Immature natural killer cell (primary cell): ENCODE measurements at places on chromosomes 13 and 19.

DNA sequence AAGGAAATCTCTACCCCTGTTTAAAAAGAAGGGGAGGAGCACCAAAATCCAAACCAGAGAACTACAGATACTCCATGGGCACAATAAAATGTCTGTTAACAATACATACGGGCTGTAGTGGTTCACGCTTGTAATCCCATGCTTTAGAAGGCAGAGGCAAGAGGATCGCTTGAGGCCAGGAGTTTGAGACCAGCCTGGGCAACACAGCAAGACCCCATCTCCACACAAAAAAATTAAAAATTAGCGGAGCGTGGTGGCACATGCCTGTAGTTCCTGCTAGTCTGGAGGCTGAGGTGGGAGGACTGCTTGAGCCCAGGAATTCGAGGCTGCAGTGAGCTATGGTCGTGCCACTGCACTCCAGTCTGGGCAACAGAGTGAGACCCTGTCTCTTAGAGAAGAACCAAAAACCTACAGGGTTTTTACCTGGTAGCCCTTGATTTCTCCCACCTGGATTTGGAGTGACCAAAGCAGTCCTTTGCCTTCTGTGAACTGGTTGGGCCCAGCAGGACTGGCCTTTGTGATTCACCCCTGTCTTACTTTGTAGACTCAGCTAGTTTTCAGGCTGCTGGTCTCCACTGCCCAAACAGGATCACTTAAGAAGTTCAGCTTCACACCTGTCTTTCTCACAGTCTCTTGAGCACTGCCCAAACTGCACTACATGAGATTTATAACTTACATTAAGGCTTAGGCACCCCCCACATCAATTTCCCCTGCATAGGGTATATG lies 38.7 kb upstream of the FLT1 start:
- no peaks in the 10 kb centered on the region for H3K36me3 ChIP-seq
- H3K27ac ChIP-seq, result no peak overlapping the region
- DNase-seq, result no peak

DNA sequence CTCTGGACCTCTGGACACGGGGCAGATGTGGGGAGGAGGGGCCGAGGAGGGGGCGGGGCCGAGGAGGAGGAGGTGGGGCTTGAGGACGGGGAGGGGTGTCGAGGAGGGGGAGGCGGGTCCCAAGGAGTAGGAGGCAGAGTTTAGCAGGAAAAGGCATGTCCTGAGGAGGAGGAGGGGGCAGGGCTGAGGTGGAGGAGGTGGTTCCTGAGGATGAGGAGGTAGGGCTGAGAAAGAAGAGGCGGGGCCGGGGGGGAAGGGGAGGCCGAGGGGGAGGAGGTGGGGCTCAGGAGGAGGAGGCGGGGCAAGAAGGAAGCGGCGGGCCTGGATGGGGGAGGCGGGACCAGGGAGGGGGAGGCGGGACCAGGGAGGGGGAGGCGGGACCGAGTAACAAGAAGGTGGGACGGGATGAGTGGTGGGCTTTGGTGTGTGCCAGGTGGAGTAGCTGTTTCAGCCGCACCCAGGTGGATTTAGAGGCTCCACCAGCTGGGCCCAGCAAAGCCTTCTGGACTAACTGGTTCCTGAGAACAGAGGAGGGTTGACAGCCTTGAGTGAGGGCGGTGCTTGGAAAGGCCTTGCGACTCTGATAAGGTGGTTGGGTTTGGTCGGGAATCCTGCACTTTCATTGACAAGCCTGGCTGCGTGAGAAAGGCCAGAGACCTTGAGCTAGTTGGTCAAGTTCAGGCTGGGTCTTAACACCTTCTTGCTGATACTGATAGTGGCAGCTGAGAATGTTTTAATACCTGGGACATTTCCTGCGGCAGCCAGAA lies 7.7 kb downstream of the TECR start:
- no peaks in the 10 kb centered on the region for H3K27me3 ChIP-seq
- DNase-seq, result no peak
- H3K4me1 ChIP-seq, result peaks cover 14% of the 10 kb centered on the region
- H3K36me3 ChIP-seq, result no peaks in the 10 kb centered on the region
- H3K27ac ChIP-seq, result no peak overlapping the region
- H3K4me3 ChIP-seq, result no peak overlapping the region

- H3K27me3 ChIP-seq, result peaks cover 10% of the 10 kb centered on the region
- DNase-seq, result peak; percentile 65
- H3K4me3 ChIP-seq, result peak overlapping the region; percentile 89
- H3K27ac ChIP-seq, result peak overlapping the region; percentile 81
- no peaks in the 10 kb centered on the region for H3K36me3 ChIP-seq
- H3K4me1 ChIP-seq, result peaks cover 21% of the 10 kb centered on the region
These were observed 814 bp downstream of the S1PR2 start for GRCh38 chr19:10230173-10230860.

GRCh38 chr19:2756477-2756876 lies 16.7 kb upstream of the SLC39A3 start:
- no peaks in the 10 kb centered on the region for H3K27me3 ChIP-seq
- no peak overlapping the region for H3K4me3 ChIP-seq
- peak overlapping the region; percentile 71 for H3K27ac ChIP-seq
- no peak for DNase-seq

DNA sequence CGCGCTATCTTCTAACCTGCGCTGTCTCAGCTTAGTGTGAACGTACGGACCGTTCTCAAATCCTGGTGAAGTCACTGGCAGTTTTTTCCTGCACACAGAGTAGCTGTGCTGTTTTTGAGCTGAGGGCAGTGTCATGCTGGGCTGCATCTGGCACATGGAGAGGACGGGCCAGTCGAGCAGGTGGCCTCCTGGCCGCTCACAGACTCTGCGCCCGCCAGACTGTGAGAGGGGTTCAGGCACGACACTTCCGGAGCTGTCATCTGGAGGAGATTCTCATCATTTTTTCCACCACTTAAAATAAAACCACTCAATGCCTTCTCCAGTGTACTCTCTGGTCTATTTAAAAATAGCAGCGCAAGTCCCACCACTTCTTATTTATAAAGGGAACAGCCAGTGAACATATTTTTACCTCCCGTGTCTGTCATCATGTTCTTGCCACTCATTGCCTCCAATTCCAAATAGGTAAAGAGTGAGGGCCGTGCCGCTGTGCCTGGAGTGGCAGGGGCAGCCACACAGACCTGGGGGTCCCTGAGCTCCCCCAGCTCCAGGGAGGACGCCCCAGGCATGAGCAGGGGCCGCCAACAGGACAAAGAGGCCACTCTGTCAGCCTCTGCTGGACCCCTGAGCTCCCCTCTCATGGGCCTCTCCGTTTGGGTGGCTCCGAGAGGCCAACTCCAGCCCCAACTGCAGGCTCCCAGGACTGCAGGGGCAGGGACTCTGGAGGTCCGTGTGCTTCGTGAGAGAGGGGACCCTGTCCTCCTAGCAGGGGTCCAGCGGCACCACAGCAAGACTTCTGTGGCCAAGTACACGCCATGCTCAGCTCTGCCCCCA lies 36.9 kb upstream of the GRTP1 start:
- H3K4me1 ChIP-seq, result no peaks in the 10 kb centered on the region
- no peak for DNase-seq
- H3K27me3 ChIP-seq, result no peaks in the 10 kb centered on the region
- H3K36me3 ChIP-seq, result no peaks in the 10 kb centered on the region

- peaks cover 55% of the 10 kb centered on the region for H3K4me1 ChIP-seq
- DNase-seq, result no peak
- H3K4me3 ChIP-seq, result peak overlapping the region; percentile 44
- H3K36me3 ChIP-seq, result peaks cover 1% of the 10 kb centered on the region
- H3K27ac ChIP-seq, result peak overlapping the region; percentile 92
- peaks cover 16% of the 10 kb centered on the region for H3K27me3 ChIP-seq
These were observed 2.0 kb downstream of the COL5A3 start for GRCh38 chr19:10008184-10008765.

GRCh38 chr19:24052811-24053210 lies 34.2 kb upstream of the ZNF254 start:
- H3K36me3 ChIP-seq, result peaks cover 43% of the 10 kb centered on the region
- no peaks in the 10 kb centered on the region for H3K27me3 ChIP-seq
- peaks cover 22% of the 10 kb centered on the region for H3K4me1 ChIP-seq
- no peak overlapping the region for H3K27ac ChIP-seq

GRCh38 chr19:50190439-50190891 lies 13.0 kb upstream of the MYH14 start:
- H3K27ac ChIP-seq, result no peak overlapping the region
- no peaks in the 10 kb centered on the region for H3K36me3 ChIP-seq
- no peak overlapping the region for H3K4me3 ChIP-seq
- DNase-seq, result no peak

DNA sequence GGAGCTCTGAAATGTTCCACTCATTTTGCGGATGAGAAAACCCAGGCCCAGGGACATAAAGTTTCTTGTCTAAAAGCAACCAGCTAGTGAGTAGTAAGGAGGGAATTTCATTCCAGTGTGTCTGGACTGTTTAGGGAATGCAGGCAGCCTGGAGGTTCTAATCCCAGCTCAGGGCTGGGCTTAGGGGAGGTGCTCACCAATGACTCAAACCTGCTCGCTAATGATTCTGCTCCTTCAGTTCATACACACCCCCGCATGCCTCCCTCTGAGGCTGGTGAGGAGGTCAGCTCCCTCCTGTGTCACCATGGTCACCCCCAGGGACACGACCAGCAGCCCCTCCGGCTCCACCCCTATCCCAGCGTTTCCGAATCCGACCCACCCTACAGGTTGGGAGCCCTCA lies 34.6 kb downstream of the CYP4F2 start:
- H3K27ac ChIP-seq, result no peak overlapping the region
- DNase-seq, result no peak
- no peaks in the 10 kb centered on the region for H3K36me3 ChIP-seq
- H3K27me3 ChIP-seq, result no peaks in the 10 kb centered on the region
- no peaks in the 10 kb centered on the region for H3K4me1 ChIP-seq

DNA sequence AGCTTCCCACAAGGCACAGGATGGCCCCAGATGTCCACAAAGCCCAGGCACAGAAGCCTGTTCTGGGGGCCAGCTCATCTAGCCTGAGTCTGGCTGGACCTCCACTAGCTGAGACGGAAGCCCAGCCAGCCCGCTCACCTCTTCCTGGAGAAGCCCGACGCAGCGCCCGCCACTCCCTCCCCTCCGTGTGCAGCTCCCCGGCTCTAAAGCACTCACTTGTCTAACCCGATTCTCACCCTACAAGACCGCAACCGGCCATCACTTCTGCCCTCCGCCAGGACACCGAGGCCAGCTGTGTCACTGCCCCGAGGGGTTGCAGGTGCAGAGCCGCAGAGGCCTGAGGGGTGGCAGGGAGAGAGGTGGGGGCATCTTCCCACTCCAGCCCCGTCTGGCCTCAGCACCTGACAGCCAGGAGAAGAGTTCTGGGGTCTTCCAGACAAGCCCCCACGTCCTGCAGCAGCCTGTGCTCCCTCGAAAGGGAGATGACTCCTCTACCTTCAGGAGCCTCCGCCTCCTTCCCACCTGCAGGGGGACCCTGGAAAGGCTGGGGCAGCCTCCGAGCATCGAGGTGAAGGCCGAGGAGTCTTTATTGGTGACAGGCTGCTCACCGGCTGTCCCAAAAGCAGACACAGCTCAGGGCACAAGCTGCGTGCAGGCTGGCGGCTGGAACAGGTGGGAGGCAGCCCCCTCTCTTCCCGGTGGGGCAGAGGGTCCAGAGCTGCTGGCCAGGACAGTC lies 5.9 kb upstream of the DIRAS1 start:
- H3K4me1 ChIP-seq, result no peaks in the 10 kb centered on the region
- H3K27ac ChIP-seq, result no peak overlapping the region
- no peak overlapping the region for H3K4me3 ChIP-seq

- no peaks in the 10 kb centered on the region for H3K36me3 ChIP-seq
- H3K4me3 ChIP-seq, result no peak overlapping the region
- H3K27ac ChIP-seq, result no peak overlapping the region
- H3K4me1 ChIP-seq, result peaks cover 31% of the 10 kb centered on the region
These were observed 27.7 kb downstream of the CRTC1 start for GRCh38 chr19:18710996-18711751.

DNA sequence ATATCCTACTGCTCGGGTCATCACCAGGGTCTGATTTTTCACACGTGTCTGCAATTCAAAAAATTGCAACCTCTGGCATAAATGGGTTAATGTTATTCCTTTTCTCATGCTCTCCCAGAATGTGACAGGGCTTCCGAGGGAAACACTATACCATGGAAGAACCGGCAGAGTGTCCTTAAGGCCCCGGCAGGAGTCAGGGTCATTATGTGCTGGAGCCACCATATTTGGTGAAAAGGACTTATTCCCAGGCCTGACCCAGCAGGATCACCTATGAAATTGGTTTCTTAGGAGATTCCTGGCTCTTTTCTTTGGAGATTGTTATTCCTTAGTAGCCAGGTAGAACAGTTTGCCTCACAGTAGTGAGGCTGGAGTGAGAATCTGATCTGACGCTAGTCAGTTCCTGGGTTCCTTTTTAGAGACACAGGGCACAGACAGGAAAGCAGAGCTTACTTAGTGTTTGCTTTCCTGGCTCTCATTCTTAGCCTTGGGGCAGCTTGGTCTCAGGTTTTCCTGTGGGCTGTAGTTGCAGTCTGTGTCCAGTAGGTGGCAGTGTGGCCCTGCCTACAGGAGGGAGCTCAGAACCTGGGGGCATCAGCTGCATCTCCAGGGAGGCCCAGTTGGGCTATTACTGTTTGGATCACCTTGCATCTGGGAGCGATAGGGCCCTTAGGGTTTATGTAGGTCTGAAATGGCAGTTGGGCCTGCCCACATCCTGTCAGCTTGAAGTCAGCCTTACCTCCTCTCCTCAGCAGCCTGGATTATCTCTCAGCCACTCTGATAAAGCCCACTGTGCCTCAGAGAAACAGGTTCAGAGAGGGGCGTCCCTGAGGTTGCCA lies 12.4 kb downstream of the SNRNP70 start:
- H3K27ac ChIP-seq, result peak overlapping the region; percentile 17
- peaks cover 2% of the 10 kb centered on the region for H3K27me3 ChIP-seq
- DNase-seq, result peak; percentile 69
- H3K4me1 ChIP-seq, result peaks cover 4% of the 10 kb centered on the region
- H3K4me3 ChIP-seq, result no peak overlapping the region

- H3K36me3 ChIP-seq, result no peaks in the 10 kb centered on the region
- no peak for DNase-seq
- H3K4me1 ChIP-seq, result peaks cover 18% of the 10 kb centered on the region
- H3K4me3 ChIP-seq, result no peak overlapping the region
These were observed 50.0 kb downstream of the GAS6 start for GRCh38 chr13:113813749-113814434.

DNA sequence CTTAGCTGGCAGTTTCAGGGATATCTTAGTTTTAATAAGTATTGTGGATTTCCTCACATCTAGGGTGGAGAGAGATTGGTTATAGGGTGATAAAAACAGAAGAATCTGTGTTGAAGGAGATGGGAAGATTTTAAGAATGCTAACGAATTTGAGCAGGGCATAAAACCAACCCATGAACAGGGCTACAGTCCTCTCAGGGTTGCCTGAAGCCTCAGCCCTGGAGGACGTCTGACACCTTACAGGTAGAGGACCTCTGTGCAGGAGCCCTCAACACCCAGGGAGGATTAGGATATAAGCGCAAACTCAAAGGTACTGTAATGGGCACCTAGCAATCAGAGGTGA lies 461 bp upstream of the WASF3 start:
- H3K27me3 ChIP-seq, result peaks cover 22% of the 10 kb centered on the region
- no peaks in the 10 kb centered on the region for H3K36me3 ChIP-seq
- H3K27ac ChIP-seq, result no peak overlapping the region
- peak overlapping the region; percentile 69 for H3K4me3 ChIP-seq
- DNase-seq, result no peak

GRCh38 chr13:23320926-23321534 lies 112.5 kb downstream of the SACS start:
- peaks cover 2% of the 10 kb centered on the region for H3K27me3 ChIP-seq
- H3K4me3 ChIP-seq, result peak overlapping the region; percentile 97
- DNase-seq, result peak; percentile 32
- H3K36me3 ChIP-seq, result no peaks in the 10 kb centered on the region
